ENCODE measurements at places on chromosomes 4 and X.

DNA sequence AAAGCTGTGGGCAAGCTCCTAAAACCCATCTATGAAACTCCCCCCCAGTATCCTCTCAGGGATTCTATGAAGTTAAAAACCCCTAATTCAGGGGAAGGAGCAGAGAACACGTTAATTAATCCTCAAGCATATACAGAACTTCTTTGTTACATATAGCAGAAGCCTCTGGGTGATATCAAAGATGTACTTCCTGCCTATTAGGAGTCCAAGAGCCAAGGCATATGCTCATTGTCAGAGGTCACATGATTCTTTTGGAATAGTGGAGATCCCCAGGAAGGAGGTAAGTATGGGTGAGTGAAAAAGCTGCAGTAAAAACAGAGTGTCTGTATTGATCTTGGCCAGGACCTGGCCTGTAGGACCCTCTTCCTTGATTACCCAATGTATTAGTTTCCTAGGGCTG is 2.9 kb upstream of the SPARCL1 start:
- no peak for DNase-seq

- DNase-seq = no peak
These were observed 43.5 kb downstream of the FMR1NB start for GRCh38 chrX:148024425-148025148.

GRCh38 chr4:57159866-57160265 is 49.7 kb upstream of the IGFBP7 start:
- DNase-seq = peak; percentile 9

DNA sequence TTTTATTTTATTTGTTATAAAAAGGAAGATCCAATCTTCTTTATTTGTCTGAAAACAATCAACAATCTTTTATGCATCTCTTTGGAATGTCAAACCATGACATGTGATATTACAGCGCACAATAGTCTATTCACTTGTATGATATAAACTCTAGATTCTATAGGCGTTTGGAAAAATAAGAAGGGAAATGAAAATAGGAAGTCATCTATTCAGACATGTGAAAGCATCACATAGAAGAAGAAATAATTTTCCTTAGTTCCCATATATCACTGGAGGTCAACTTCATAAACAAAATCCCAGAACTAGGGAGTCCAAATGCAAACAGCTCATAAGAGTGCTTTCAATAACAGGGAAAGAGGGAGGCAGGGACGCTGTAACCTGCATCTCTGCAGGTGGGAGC is 139.5 kb upstream of the RASGEF1B start:
- no peak for DNase-seq

GRCh38 chr4:94256828-94257227 is 49.2 kb downstream of the SMARCAD1 start:
- no peak for DNase-seq

GRCh38 chrX:2632533-2633504 is 58.3 kb upstream of the CD99 start:
- DNase-seq = no peak

DNA sequence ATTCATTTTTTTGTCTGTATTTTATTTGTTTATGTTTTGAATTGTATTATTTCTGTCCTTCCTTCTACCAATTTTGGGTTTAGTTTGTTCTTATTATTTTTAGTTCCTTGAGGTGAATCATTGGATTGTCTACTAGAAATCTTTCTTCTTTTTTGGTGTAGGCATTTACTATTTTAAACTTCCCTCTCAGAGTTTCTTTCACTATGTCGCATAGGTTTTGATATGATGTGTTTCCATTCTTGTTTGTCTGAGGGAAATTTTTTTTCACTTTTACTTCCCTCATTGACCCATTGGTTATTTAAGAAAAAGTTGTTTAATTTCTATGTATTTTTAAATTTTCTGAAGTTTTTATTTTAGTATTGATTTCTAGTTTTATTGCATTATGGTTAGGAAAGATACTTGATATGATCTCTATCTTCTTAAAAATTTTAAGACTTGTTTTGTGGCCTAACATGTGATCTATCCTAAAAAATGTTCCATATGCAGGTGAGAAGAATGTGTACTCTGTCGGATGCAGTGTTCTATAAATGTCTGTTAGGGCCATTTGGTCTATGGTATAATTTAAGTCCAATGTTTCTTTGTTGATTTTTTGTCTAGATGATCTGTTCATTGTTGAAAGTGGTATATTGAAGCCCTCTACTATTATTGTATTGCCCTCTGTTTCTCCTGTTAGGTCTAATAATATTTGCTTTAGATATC is 68.8 kb downstream of the IL15 start:
- no peak for DNase-seq

GRCh38 chr4:184845367-184846021 is 19.7 kb upstream of the ACSL1 start:
- DNase-seq = peak; percentile 25

- peak; percentile 27 for DNase-seq
These were observed 48.5 kb downstream of the SNCA start for GRCh38 chr4:89788206-89789072.

- DNase-seq = no peak
These were observed 21.1 kb upstream of the TRIM2 start for GRCh38 chr4:153183146-153183545.

DNA sequence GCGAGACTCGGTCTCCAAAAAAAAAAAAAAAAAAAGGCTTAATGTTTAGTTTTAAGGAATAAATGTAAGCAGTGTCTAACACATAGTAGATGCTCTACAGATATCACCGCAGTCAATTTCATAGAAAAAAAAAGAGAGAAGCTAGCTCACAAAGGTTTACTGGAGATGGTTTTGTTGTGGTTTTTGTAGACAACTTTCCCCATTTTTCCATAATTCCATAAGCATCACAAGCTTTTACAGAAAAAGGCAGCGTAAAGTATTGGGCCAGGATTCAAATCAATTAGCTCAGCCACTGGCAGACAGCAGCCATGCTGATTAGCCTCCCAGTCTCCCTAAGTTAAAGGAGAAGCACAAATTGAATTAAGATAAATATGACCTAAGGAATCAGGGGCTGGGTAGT is 1.5 kb downstream of the GRSF1 start:
- DNase-seq = peak; percentile 36

DNA sequence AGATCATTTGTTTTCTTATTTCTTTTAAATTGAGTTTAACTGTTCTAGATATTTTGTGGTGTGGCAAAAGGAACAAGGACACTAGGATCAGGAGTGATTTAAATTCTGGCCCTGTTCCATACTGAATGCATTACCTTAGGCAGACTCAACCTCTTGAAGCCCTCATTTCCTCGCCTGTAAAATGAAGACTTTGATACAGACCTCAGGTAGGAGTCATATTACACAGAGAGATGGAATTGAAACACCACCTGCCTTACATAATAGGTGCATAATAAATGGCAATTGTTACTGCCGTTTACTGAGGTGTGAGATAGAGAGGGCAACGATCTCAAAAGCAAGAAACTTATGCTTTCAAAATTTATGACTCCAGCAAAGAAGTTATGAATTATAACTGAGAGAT is 28.2 kb upstream of the RASSF6 start:
- no peak for DNase-seq

- no peak for DNase-seq
These were observed 775 bp upstream of the YIPF6 start for GRCh38 chrX:68498044-68498507.

GRCh38 chrX:118755633-118756032 is 28.2 kb downstream of the IL13RA1 start:
- DNase-seq = peak; percentile 39

- DNase-seq = no peak
These were observed 114.3 kb downstream of the NKX6-1 start for GRCh38 chr4:84384801-84385200.

DNA sequence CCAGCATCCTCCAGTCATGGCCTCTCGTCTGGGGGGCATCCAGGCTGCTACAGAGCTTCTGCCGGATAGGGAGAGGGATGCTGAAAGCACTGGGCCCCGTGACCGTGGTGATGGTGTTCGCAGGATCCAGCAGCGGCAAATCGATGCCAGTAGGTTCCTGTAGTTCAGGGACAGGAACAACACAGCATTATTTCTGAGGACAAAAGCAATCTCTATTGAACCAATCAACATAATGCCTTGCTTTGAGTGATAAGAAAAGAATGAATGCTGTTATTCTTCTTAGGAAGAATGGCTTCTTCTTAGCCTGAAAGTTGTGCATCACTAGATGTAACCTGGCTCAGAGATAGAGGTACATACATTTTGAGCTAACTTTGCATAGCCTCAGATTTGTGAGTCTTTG is 378.6 kb downstream of the UNC5C start:
- DNase-seq = no peak

GRCh38 chr4:178481564-178481963 is 1039.3 kb upstream of the AGA start:
- DNase-seq = no peak

DNA sequence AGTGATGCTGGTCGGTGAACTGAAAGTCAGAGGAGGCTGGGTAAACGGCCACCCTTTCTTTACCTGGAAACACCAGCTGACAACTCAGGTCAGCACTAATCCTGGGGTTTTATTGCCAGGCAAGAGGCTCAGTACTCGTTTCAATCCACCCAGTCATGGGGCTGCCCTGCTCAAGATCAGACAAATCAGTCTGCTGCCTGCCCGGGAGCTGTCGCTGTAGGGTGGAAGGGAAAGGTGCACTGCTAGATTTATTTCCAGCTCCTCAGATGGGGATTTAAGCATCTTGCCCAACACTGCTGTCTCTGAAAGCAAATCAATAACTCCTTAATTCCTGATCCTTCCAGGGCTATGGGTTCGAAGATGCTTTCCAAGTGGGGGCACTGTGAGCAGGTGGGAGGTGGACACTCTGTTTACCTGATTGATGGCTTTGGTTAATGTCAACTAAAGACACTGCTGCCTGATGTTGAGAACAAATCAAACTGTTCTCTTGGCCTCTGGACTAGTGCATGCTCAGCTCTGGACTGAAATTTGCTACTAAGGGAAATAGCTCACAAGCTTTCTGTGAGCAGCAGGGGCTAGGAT is 59.3 kb downstream of the PHKA2 start:
- no peak for DNase-seq

GRCh38 chr4:11765849-11766453 is 337.3 kb upstream of the HS3ST1 start:
- DNase-seq = peak; percentile 69

DNA sequence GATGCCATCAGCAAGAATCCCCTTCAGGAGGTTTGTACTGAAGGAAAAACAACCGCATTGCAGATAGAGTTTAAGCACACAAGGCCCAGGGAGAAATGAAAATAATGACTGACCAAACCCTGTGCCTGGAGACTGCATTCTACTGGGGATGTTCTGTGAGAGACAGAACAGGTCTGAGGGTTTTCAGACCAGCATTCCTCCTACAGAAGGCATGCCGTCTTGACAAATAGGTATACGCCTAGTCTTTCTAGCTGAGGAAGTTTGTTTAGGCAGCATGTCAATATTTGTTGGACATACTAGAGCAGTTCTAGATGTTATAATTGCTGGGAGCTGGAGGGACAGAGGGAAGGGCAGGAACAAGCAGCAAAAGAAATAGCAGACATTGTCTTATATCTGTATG is 68.4 kb upstream of the SCOC start:
- peak; percentile 48 for DNase-seq

DNA sequence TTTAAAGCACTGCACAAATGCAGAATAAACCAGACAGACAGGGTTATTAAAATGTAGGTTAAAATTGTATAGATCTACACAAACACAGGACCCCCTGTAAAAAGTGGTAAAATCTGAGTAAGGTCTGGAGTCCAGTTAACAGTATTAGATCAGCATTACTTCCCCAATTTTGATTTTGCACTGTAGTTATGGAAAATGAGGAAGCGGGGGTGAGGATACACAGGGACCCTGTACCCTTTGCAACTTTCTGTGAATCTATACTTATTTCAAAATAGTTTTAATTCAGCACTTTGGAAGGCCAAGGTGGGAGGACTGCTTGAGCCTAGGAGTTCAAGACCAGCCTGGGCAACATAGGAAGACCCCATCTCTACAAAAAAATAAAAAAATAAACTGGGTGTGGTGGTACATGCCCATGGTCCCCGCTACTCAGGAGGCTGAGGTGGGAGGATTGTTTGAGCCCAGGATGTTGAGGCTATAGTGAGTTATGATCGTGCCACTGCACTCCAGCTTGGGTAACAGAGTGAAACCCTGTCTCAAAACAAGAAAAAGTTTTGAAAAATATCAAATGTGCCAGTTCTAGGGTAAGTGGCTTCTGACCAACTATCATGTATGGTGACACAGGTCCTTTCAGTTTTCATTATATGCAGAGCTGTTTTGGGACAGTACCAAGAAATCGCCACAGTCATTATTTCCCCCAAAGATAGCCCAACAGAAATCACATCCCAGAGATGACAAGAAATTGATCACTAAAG is 17.7 kb downstream of the SEL1L3 start:
- no peak for DNase-seq

GRCh38 chrX:118525174-118525730 is 29.6 kb downstream of the DOCK11 start:
- DNase-seq = no peak

DNA sequence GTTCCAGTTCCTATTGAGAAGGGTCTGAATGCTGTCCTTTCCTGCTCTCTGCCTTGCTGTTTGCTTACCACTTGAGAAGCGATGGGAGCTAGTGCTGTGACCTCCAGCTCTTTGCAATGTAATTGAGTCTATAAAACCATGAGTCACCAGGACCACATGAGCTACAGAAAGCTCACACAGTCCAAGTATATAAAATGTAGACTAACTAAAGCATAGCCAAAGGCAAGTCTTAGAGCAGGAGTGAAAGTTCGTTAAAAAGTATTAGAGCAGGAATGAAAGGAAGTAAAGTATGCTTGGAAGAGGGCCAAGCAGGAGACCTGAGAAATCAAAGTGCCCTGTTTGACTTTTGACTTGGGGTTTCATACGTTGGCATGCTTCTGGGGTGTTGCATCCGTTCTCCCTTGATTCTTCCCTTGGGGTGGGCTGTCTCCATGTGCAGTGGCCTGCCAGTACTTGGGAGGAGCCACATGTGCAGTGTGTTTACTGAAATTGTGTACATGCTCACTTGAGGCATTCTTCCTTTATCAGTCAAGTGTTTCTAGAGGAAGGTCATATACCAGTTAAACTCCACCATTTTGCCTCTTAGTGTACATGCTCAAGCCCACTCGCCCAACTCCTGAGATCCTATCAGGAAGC is 71.3 kb upstream of the KIT start:
- DNase-seq = no peak

DNA sequence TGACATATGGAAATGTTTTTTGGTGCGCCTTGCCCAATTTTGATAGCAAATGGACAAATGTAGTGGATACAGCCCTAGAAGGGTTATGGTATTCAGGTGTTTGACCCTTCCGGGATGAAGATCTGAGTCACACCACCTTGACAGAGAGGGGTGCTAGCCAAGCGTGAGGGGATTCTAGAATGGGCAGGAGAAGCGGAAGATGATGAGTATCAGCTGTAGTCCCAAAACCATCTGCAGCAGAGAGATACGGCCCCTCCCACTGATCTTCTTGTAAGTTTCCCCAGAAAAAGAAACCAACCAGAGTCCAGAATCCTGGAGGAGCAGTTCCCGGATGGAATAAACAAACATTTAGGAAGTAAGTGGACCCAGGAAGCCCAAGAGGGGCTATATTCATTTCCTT is 18.1 kb downstream of the DCHS2 start:
- no peak for DNase-seq

- DNase-seq = peak; percentile 94
These were observed 475.5 kb upstream of the ADGRL3 start for GRCh38 chr4:60724623-60725022.

GRCh38 chrX:21167494-21167893 is 206.7 kb upstream of the CNKSR2 start:
- no peak for DNase-seq
